ENCODE measurements at places on chromosomes 1 and 21.

DNA sequence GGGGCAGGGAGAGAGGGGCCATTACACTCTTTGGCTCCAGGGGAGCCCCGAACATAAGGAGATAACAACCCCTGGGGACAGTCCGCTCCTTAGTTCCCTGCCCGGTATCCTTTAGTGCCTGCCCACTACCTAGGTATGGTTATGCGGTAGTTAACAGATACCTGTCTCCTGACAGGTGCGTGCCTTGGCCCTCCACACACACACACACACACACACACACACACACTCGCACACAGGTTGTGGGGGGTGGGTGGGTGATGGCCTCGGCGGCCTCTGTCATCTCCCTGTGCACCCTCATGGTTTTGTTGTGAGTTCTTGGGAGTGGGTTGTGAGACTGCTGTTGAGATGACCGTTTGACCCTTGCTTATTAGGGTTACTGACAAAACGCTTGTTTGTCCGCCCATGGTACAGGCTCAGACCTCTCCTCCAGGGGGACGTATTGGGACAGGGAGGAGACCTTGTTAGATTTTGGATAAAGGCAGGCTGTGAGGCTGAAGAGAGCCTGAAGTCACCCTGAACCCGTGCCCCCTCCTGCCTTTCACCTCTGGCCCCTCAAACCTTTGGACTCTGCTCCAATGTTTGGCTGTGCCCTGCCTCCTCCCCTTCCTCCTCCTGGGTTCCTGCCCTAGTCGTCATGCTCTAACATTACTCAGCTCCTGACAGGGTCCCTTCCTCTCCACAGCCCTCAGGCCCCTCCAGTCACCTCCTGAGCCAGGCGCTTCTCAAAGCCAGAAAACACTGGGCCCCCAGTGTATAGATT is 979 bp downstream of the RASSF5 start:
- no peak for DNase-seq

- DNase-seq = no peak
Measured at GRCh38 chr1:233197940-233198339, 97.6 kb downstream of the PCNX2 start.

DNA sequence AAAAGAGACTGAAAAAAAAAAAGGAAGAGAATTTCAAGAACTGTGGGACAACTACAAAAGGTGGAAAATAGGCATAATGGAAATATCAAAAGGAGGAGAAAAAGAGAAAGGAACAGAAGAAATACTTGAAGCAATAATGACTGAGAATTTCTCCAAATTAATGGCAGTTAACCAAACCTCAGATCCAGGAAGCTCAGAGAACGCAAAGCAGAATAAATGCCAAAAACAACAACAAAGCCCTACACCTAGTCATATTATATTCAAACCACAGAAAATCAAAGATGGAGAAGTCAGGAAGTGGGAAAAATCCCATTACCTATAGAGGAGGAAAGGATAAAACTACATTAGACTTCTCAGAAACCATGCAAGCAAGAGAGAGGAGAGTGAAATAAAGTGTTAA is 20.7 kb upstream of the AHCYL1 start:
- DNase-seq = no peak

DNA sequence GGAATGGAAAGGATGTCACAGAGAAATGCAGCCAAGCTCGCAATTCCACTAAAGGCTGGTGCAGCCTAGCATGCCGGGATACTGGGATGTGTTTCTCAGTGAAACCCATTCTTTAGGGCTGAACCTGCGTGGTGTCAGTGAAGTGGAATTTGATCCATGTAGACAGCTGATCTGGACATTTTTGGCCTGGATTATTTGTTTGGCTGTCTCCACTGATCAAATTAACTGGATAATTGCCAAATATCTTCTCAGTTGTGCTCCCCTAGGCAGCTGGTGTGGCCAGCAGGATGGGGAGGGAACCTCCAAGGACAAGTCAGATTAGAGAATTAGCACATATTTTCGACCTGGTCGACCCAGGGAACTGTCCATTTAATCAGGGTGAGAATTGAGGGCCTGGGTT is 318.4 kb downstream of the RPS6KC1 start:
- DNase-seq = no peak

DNA sequence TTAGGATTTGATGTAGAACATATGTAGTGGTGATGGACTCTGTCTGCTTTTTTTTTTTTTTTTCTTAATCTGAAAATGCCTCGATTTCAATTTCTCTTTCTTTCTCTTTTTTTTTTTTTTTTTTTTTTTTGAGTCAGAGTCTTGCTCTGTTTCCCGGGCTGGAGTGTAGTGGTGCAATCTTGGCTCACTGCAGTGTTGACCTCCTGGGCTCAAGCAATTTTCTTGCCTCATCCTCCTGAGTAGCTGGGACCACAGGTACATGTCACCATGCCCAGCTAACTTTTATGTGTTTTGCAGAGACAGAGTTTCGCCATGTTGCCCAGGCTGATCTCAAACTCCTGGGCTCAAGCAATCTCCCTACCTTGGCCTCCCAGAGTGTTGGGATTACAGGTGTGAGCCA is 17.4 kb downstream of the MAST2 start:
- no peak for DNase-seq

DNA sequence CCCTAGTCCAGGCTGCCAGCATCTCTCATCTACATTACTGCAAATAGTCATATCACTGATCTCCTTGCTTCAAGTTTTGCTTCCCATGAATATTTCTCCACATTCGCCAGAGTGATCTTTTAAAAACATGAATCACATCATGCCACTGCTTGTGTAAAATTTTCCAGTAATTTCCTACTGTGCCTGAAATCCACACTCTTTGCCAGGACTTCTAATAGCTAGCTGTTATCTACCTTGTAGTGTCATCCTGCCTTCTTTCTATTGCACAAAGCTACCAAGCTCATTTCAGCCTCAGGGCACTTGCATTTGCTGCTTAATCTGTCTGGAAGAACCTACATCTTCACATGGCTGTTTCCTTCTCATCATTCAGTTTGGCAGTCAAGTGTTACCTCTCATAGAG is 33.9 kb upstream of the ZNF362 start:
- DNase-seq = no peak

- no peak for DNase-seq
Measured at GRCh38 chr1:226658546-226659125, 80.4 kb downstream of the ITPKB start.

DNA sequence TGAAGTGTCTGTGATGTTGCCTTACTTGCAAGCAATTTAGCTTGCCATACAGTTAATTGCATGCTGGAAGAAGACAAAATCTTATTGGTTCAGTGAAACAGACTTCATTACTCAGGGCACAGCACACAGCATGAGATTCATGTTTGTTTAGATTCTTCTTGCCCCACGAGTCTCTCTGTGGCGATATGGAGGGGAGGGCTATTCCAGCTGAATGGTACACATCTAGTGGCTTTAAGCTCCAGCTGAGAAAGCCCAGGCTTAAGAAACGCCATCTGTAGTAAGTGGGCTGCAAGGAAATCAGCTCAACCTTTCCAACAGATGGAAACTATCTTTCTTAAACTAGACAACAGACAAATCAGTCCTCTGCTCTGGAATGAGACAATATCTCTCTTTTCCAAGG is 1022.0 kb downstream of the NCAM2 start:
- DNase-seq = no peak

GRCh38 chr1:43547538-43548072 is 16.9 kb downstream of the PTPRF start:
- no peak for DNase-seq

All from HL-60 (cell line).